Cortex of kidney (tissue), 1 donor: ENCODE measurements at places on chromosomes 16 and 17.

GRCh38 chr16:47734987-47735594 is 274.0 kb downstream of the PHKB start:
- no peak for DNase-seq

- DNase-seq: no peak
These were observed 1.9 kb downstream of the CDH13 start for GRCh38 chr16:82628711-82629110.

DNA sequence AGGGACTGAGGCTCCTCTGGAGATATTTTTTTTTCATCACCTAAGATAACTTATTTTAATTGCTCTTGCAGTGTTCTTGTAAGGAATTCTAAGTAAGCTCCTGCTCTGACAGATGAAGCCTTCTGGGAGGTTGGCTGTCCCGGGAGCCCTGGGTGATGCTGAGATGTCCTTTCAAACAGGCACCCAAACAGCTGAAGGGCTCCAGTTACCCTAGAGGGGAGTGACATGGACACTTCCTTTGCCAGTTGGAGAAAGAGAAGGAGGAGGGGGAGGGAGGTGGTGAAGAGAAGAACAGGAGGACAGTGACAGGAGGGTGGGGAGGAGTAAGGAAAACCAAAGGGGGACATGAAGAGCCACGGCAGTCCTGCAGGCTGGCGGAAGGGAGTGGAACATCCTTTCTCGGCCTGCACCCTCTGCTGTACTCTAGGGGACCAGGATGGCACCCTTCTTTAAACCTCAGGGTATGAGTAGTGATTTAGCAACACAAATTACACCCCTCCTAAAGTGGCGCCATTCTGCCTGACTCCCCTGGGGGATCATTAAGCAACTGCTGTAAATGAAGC is 51.8 kb downstream of the MYH3 start:
- DNase-seq: no peak

GRCh38 chr17:64073771-64074703 is 53.6 kb upstream of the ICAM2 start:
- no peak for DNase-seq
